ENCODE measurements at places on chromosomes 7 and 10.

GRCh38 chr7:103134836-103135554 is 13.9 kb downstream of the NAPEPLD start:
- no peak for DNase-seq

DNA sequence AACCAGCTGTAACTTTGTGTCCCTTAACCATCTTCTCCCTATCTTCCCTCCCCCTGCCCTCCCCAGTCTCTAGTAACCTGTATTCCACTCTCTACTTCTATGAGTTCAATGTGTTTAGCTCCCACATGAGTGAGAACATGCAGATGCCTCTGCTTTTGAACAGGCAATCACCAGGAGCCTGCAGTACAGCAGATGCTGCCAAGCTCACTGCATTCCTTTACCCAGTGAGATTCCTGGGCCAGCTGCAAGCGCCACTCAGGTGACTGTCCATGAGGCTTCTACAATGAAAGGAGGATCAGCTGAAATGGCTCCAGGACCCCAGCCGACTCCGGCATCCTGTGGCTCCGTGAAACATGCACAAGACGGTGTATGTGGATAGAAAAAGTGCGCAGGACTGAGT is 15.7 kb downstream of the GRID1 start:
- no peak for DNase-seq

- no peak for DNase-seq
These were observed 120.8 kb upstream of the SEC61G start for GRCh38 chr7:54879776-54880175.

DNA sequence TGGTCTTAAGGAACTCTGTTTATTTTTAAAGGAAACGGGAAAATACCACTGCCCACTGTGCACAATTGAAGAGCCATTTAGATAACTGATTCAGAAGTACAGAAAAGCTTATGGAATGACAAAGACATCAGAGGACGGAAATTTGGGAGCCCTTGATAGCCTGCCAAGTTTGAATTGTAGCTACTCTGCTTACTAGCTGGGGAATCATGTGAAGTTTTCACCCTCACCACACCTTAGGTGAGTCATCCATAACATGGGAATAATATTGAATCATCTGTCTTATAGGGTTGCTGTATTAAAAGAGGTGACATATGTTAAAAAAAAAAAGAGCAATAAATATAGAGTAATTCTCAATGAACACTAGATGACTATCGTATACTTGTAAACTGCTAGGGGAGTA is 1104.2 kb downstream of the GATA3 start:
- DNase-seq = no peak

GRCh38 chr10:97861097-97861750 is 11.6 kb downstream of the GOLGA7B start:
- DNase-seq = no peak

- DNase-seq = no peak
These were observed 62.9 kb downstream of the SCRN1 start for GRCh38 chr7:29926741-29927140.

DNA sequence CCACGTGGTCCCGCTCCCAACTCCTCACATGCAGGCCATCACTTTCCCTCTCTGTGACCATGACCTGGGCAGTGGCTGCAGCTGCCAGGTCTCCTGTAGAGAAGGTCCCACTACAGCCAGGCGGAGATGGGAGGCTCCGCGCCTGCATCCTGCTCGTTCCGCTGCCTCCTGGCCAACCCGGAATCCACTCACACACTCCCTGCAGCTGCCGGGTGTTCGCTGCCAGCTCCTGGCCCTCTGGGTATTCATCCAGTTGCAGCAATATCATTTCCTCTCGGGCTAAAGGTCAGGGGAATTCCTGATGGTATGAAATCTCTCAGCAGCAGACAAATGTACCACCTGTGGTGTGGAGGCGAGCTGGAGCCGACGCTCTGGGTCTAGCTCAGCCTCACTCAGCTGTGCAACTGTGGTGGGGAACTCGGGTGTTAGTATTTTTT is 65.7 kb downstream of the TLL2 start:
- DNase-seq = no peak

DNA sequence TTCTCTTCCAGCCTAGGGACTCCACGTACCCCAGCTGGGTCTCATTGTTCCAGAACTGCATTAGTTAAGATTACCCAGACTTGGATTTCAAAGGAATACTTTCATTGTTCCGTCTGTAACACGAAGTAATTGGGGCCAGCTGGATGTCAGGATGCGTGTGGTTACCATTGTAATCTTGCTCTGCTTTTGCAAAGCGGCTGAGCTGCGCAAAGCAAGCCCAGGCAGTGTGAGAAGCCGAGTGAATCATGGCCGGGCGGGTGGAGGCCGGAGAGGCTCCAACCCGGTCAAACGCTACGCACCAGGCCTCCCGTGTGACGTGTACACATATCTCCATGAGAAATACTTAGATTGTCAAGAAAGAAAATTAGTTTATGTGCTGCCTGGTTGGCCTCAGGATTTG is 21.0 kb downstream of the LRRC17 start:
- no peak for DNase-seq

DNA sequence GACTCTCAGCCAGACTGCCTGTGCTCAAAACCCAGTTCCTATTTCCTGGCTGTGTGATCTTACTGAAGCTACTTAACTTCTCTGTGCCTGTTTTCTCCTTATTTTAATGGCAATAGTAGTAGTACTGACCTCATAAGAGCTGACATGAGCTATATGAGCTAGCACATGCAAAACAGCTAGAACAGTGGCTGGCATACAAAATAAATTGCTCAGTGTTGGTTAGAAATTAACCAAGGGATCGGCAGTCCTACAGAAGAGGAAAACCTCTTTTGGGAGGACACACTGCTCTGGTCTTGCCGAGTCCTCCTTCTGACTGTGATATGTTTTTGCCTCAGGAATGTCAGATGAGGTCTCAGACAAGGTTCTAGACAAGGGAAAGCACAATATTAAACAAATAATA is 322.6 kb downstream of the GRM8 start:
- DNase-seq = no peak

DNA sequence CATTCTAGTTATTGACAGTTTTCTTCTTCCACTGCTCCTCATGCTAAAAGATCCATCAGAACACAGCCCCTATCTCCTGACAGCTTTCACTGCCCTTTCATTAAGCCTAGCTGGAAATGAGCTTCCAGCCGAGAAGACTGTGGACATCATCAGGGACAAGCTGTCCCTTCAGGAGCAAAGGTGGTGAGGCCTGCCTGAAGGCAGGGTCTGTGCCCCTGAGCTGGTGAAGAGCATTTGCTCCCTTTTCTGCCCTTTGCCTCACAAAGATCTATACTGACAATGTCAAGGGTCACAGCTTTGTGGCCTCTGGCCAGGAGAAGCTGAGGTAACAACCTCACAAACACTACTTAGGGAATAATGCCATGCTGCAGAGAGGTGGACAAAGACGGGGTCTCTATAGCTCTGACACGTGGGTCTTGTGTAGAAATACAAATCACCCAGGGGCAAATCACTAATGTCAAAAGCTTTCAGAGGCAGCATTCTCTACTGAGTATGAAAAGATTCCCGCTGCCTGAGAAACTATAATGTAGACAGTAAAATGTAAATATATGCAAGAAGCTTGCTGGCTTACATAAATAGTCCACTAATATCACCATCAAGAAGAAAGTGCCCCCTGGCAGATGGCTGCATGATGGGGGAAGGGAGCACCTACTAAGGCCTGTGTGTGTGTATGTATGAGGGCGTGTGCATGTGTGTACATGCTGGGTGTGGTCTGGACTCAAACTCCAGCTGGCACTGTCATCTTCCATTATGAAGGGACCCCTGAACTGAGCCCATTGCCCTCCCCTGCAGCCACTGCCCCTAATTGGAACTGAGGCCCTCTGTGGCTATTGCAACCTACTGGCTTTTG is 55.8 kb downstream of the HBP1 start:
- no peak for DNase-seq

- DNase-seq = peak; percentile 51
These were observed 123.4 kb downstream of the NEURL1 start for GRCh38 chr10:103616705-103617601.

DNA sequence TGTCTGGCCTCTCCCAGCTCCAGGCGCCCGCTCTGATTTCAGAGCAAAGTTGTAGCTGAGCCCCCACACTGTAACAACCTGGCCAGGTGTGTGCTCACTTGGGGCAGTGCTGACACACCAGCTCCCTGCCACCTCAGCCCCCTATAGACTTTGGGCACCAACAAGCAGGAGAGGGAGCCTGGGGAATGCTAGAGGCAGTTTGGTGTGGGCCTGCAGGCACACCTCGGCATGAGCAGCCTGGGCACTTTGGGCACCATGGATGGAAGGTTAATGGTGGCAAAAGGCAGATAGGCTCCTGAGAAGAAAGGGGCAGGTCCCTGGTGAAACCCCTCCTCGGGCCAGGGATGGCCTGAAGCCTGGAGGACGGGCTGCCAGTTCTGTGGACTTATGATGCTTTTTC is 212.7 kb upstream of the GNAI1 start:
- no peak for DNase-seq

- peak; percentile 4 for DNase-seq
These were observed 357.7 kb upstream of the LRRN3 start for GRCh38 chr7:110733221-110733620.

DNA sequence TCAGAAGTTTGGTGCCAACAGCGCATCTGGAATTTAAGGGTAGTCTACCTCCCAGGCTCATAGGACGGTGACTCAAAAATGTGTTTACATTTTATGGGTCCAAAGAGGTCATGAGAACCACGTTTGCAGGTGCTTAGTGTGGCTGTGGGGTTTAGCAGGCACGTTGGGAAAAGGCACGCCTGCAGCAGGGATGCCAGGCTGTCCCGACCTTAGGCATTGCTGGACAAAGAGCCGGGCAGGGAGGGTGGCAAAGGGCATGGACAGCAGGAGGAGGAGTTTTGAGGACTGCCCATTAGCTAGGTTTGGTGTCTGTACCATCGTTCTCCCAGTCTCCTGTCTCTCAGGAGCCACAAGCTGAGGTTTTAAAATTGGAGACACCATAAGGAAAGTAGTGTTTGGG is 104.4 kb downstream of the TRRAP start:
- no peak for DNase-seq

- DNase-seq = peak; percentile 54
These were observed 21.7 kb downstream of the CCM2 start for GRCh38 chr7:45021604-45022296.

- DNase-seq = no peak
These were observed 39.9 kb downstream of the CCDC3 start for GRCh38 chr10:12961416-12962205.

Data from hematopoietic multipotent progenitor cell treated with erythropoietin and hydrocortisone succinate and interleukin-3 and kit ligand, for 4 days (in vitro differentiated cells).